RWPE2 (cell line): ENCODE measurements at places on chromosomes 6 and 20.
A peak's percentile ranks its signal among the peaks of the same experiment; 100 is the strongest.

- no peak for DNase-seq
Measured at GRCh38 chr6:168330403-168330802, 10.8 kb upstream of the DACT2 start.

- peak; percentile 44 for DNase-seq
Measured at GRCh38 chr6:34517966-34518365, 38.2 kb downstream of the SPDEF start.

GRCh38 chr6:167445568-167445967 lies 120.7 kb downstream of the TTLL2 start:
- no peak for DNase-seq

GRCh38 chr6:101011186-101011585 lies 130.1 kb upstream of the ASCC3 start:
- DNase-seq, result peak; percentile 68

- no peak for DNase-seq
Measured at GRCh38 chr20:51372176-51372803, 170.2 kb downstream of the NFATC2 start.
